NCI-H2029 (cell line): ENCODE measurements at places on chromosomes 2 and 18.

- no peak for DNase-seq
Measured at GRCh38 chr18:43271593-43272432, 5.5 kb downstream of the SYT4 start.

DNA sequence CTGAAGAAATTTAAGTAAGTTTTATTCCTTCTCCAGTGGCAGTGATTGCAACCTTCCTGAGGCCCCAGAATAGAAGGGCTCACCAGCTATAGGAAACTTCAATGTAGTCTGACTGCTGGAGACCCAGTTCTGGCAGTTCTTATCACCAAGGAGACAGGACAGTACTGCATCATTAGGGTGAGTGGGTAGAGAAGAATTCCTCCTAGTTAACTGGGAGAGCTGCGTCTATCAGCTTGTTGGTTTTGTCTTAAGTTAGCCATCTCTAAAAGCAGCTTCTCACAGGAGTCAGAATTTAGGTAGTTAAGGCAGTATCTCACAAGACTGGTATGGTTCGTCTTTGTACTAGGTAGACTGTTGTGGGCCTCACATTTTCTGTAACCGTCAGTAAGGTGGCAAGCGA is 3.3 kb upstream of the MSTN start:
- no peak for DNase-seq

GRCh38 chr2:199833525-199833924 is 17.5 kb downstream of the FTCDNL1 start:
- DNase-seq = peak; percentile 77

DNA sequence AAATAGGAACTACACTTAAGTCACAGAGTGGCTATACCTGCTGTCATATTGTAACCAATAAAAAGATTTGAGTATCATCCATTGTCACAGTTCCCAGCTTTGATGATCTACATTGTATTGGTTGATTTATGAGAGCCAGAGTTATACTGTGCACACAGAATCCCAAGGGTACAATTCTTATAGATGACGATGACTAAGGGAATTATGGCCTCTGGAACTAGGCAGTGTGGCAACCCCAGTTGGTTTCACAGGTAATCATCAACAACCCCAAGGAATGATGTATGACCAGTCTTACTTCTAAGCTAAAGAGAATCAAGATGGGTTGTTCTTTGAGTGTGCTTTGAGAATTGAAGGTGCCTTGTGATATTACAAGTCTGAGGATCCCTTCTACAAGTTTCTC is 217.3 kb downstream of the ETAA1 start:
- DNase-seq = no peak

GRCh38 chr2:219644801-219645480 is 17.5 kb downstream of the SLC4A3 start:
- peak; percentile 77 for DNase-seq

GRCh38 chr2:195330513-195330956 is 326.5 kb upstream of the SLC39A10 start:
- no peak for DNase-seq

- DNase-seq = no peak
Measured at GRCh38 chr2:32884346-32884745, 62.4 kb upstream of the LTBP1 start.

GRCh38 chr2:64613276-64613675 is 40.4 kb downstream of the SERTAD2 start:
- no peak for DNase-seq

DNA sequence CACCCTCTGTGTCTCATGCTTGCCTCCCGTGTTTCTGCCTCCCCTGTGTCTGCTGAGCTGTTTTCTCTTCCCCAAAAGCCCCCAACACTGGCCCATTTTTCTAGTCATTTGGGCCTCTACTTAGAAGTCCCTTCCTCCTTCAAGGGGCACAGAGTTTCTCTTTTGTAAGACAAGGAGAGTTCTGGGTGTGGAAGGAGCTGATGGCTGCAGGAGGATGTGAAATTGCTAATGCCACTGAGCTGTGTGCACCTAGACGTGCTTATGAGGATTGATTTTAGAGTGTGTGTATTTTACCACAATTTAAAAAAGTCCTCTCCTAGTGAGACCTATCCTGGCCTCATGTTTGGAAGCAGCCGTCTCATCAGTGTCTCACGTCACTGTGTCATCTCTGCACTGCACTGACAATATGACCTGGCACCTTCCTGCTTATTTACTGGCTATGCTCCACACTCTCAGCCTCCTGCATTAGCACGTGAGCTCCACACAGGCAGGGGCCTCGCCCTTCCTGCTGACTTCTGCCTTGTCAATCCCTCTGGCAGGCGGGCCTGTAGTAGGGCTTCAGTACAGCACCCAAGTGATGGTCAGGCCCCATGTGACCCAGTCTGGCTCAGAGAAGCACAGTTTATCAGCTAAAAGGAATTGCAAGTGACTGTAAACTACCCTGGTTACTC is 8.0 kb upstream of the MBP start:
- DNase-seq = no peak

DNA sequence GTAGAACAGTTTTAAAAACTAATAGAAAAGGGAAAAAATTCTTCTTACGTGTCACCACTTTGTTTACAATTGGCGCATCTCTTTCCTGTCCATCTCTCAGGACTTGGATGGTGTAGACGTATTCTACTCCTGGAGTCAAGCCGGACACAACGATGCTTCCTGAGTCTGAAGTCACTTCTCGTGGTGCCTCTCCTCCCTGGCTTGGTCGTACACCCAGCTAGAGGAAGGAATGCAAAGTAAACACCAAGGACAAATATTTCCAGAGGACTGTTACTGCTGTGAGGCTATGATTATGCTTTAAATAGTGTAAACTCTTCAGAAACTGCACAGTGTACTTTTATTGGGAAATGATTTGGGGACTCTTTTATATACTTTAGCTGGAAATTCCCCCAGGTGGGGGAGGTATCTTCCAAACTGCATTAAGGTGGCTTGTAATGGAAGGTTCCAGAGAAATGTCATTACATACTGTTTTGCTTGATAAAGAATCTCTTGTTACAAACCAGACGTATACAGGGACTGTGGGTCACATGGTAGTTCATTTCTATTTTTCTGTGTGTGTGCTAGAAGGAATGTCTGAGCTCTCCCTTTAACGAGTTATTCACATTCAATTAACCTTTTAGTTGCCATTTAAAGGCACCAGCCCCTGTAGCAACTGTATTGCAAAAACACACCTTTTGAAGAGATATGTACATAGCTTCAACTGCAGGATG is 38.1 kb downstream of the FN1 start:
- no peak for DNase-seq

DNA sequence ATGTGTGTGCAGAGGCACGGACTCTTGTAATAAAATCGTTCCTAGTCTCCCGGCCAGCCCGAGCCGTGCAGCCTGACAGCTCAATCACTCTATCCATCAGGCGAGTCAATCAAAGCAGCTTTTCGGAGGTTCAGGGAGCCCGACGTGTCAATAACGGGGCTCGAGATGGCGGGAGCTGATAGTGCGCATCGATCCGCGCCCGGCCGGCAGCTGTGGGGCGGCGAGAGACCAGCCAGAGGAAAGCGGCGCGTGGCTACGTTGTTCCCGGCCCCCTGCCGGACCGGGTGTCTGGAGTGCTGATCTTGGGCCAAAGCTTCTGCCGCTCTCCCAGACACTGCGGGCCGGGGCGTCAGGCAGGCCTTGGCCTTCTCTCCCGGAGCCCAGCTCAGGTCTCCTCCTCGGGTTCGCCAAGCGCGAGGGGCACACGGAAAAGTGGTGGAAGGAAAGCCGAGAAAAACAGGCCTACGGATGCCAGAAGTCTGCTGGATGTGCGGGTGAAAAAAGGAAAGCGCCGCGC is 2.4 kb downstream of the EN1 start:
- no peak for DNase-seq

GRCh38 chr2:17599617-17600016 is 59.1 kb downstream of the VSNL1 start:
- DNase-seq = no peak

- DNase-seq = no peak
Measured at GRCh38 chr18:76975577-76976110, 153.3 kb downstream of the ZNF236 start.

DNA sequence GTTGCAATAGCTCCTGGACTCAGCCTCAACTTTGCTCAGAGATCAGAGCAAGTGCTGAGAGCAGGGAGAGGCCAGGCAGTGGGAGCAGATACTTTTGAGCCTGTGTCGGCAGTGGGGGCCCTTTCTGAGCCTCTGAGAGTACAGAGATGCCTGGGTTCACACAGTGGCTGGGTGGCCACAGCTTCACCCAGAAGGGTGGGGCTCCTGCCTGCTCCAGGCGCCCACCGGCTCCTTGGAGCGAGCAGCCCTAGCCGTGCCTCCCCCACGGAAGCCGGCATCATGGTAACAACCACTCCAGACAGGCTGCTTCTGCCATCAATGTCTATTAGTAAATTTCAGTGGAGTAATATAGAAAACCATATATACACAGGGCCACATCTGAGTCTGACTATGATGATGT is 619.2 kb upstream of the SETBP1 start:
- no peak for DNase-seq

DNA sequence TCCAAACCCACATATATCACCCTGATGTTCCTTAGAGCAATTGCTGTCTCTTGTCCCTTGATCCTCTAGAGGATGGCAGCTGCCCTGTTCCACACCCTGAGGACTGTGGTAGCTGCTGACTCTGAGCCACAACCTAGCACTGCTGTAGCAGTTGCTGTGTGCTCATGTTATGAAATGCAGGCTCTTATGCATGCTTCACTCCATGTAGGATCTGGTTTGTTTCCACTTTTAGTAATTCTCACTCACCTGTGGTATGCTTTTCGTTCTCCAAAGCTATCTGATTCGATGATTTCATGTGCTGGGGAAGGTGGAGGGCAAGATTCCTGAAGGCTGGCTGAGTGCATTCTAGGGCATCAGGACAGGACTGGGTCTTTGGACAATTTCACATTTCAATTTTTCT is 649.0 kb upstream of the RAB6C start:
- no peak for DNase-seq

DNA sequence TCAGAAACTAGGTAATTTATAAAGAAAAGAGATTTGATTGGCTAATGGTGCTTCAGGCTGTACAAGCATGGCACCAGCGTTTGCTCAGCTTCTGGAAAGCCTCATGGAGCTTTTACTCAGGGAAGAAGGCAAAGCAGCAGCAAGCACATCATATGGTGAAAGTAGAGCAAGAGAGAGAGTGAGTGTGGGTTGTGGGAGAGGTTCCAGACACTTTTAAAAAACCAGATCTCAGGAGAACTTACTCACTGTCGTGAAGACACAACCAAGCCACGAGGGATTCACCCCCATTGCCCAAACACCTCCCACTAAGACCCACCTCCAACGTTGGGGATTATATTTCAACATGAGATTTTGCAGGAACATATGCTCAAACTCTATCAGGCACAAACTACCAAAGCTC is 554.6 kb upstream of the TNP1 start:
- DNase-seq = no peak

DNA sequence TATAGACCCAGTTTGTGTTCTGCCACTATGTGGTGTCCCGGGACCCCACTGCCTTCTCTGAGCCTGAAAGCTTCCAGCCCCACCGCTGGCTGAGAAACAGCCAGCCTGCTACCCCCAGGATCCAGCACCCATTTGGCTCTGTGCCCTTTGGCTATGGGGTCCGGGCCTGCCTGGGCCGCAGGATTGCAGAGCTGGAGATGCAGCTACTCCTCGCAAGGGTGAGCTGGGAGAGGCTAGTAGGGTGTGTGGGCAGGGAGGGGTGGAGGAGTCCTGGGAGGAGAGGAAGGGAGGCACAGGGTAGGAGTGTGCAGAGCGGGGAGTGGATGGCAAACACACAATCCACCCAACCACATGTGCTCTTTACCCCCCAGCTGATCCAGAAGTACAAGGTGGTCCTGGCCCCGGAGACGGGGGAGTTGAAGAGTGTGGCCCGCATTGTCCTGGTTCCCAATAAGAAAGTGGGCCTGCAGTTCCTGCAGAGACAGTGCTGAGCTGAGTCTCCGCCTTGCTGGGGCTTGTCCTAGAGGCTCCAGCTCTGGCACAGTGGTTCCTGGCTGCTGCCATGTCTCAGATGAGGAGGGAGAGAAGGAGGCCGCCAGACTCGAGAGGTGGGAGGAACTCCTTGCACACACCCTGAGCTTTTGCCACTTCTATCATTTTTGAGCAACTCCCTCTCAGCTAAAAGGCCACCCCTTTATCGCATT is 16.9 kb downstream of the PRKAG3 start:
- no peak for DNase-seq

DNA sequence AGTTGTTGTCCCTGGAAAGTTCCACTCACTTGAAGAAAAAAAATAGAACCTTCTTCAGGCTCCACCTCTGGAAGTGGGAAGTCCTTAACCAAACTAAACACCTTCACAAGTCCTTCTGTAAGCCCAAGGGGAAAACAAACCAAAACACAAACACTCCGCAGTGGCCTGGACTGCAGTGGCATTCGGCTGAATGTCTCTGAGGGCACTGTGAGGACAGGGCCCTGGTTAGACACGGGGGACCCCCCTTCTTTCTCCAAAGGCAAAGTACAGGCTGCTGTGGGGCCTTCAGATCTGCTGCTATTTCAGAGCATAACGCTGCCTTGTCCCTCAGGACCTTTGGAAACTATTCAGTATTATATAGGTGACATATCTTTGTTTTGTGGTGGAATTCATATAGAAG is 28.1 kb downstream of the FOSL2 start:
- DNase-seq = no peak

DNA sequence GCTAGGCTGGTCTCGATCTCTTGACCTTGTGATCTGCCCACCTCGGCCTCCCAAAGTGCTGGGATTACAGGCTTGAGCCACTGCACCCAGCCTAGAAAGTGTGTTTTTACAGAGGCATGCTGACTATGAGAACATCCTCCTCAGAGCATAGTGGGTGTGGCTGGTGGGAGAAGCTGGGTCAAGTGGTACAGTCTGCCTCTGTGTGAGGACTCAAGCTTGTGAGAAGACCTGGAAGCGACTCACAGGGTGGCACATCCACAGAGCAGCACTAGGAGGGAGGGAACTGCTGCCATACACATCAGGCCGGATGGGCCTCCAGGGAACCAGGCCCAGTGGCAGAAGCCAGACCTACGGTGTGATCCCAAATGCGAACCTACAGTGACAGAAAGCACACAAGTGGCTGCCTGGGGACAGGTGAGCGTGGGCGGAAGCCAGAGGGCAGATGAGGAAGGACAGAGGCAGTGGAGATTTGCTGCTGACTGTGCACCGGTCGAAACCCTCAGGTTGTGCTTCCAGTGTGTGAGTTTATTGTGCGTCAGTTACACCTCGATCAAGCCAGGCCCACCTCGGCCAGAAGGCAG is 8.9 kb downstream of the ARHGEF4 start:
- DNase-seq = no peak

- no peak for DNase-seq
Measured at GRCh38 chr2:204415406-204416181, 129.7 kb upstream of the PARD3B start.

DNA sequence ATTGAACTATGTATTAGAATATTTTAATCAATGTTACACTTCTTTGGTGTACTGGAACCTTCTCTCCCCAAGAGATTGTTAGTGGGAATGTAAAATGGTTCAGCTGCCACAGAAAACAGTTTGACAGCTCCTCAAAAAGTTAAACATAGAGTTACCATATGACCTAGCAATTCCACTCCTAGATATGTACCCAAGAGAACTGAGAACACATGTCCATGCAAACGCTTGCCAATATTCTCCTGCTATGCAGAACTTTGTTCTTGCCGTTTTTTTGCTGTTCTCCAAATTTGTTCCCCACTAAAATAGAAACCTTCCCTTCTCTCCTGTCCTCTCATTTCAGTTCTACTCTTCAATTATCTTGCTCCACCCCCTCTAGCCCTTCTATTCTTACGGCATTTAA is 87.6 kb downstream of the PTPN2 start:
- no peak for DNase-seq

- DNase-seq = no peak
Measured at GRCh38 chr18:58949031-58949430, 84.4 kb downstream of the ZNF532 start.

GRCh38 chr2:235352541-235352940 is 141.3 kb upstream of the AGAP1 start:
- no peak for DNase-seq
